Dermis microvascular lymphatic vessel endothelial cell (primary cell): ENCODE measurements at places on chromosomes 4 and X.

DNA sequence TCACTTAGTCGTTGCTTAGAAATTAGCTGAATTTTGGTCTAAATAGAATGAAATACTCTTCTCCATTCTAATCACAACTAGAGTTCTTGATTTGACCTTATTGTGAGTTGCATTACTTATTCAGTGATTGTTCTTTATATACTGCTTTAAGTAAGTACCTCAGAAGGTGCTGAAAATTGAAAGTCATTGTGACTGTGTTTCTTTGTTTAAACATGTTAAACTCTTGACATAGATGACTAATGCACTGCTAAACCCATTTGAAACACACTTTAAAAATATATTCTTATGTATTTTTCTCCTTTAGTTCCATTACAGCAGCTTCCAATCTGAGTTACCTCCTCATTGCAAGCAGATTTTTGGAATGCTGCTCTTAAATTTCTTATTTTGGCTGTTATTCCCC lies 9.1 kb downstream of the TSPAN7 start:
- DNase-seq: no peak

GRCh38 chrX:31423609-31424189 lies 351.9 kb upstream of the FTHL17 start:
- no peak for DNase-seq

DNA sequence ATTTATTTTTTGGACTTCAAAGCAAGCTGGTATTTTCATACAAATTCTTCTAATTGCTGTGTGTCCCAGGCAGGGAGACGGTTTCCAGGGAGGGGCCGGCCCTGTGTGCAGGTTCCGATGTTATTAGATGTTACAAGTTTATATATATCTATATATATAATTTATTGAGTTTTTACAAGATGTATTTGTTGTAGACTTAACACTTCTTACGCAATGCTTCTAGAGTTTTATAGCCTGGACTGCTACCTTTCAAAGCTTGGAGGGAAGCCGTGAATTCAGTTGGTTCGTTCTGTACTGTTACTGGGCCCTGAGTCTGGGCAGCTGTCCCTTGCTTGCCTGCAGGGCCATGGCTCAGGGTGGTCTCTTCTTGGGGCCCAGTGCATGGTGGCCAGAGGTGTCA lies 15.3 kb downstream of the FGFR3 start:
- no peak for DNase-seq

- DNase-seq: no peak
Observed at GRCh38 chrX:126165721-126166461, at the start of gene DCAF12L2. TSS of gene DCAF12L2 (minus strand) at chrX:126166289. CDS start at chrX:126165924, 365 bp downstream.

DNA sequence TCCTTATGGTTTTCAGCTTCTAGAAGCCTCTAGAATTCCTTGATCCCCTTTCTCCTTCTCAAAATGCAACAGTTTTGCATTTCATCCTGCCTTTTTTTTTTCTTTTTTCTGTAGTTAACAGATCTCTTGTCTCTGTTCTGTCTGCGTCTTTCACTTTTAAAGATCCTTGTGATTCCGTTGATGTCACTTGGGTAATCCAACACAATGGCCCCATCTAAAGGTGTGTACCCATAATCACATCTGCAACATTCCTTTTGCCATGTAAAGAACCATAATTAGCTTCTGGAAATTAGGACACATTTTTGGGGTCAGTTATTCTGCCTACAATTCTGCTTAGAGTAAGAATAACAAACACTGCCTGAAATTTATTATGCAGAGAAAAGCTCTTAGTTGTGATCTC lies 1180.9 kb upstream of the ADGRL3 start:
- no peak for DNase-seq
